Suppressor macrophage treated with lipopolysaccharide for 1 hour (primary cell): ENCODE measurements at places on chromosomes 16 and 17.
A peak's percentile ranks its signal among the peaks of the same experiment; 100 is the strongest.

- no peak for DNase-seq
Observed at GRCh38 chr16:67710607-67711006, 8.5 kb downstream of the GFOD2 start.

GRCh38 chr16:84593825-84594724, 23.8 kb downstream of the COTL1 start:
- DNase-seq = peak; percentile 50

GRCh38 chr16:68396481-68396880, 51.8 kb downstream of the SMPD3 start:
- peak; percentile 53 for DNase-seq

DNA sequence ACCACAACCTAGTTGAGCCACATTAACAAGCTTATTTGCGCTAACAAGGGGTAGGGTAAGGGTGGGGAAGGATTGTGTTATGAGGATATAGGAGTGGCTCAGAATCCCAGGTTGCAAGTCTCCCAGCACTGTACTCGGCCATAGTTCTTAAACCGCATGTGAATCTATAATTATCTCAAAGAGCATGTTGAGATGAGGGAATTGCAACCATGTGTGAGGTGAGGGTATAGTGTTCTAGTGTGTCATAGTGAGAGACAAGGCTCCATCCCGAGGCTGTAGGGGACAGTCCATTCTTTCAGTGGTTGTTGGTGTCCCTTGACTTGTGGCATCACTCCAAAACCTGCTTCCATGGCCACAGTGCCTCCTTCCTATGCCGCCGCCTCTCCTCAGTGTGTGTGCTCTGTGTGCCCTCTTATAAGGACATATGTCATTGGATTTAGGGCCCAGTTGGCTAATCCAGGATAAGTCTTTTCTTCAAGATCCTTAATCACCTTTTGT, 22.7 kb upstream of the ATP5MC1 start:
- DNase-seq = no peak

DNA sequence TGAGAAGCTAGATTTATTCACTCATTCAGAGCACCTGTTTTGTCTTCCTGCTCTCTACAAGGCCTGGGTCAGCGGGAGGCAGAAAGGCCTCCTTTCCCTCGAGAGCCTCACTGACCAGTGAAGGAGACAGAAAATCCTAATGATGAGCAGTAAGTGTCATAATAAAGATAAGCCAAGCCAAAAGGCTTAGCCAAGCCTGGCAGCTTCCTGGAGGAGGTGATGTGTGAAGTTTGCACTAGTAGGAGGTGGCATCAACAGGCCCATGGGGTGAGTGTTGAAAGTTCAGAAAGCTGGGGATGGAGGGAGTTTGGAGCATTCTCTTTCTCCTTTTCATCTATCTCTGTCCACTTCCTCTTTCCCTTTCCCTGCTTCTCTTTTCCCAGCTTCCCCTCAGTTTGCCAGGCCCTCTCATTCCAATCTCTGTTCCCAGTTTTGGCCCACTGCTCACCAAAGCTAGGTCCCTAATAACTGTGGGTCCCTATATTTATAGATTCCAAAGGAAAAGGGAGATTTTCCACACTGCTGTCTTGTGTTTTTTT, 16.5 kb upstream of the SPNS3 start:
- DNase-seq = peak; percentile 17

DNA sequence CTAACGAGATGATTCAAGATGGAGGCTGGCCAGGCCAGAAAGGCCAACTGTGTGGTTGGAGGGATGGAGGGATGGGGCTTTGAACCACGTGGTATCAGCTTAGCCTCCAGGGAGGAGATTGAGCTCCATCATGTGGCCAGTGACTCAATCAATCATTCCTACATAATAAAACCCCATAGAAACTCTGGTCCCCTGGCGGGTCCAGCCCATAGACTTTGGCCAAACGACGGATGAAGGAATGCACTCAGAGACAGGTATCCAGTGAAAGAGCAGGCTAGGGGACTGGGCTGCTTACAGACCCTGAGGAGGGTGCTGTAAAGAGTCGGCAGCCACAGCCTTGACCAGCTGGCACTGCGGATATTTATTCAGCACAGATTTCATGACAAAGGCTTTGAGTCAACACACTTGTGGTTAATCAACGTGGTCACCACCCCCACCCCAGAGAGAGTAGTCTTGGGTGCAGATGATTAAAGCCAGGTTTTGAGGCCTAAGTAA, 308.7 kb upstream of the TNRC6C start:
- no peak for DNase-seq

GRCh38 chr16:66409156-66409555, 17.9 kb upstream of the BEAN1 start:
- no peak for DNase-seq

- DNase-seq = no peak
Observed at GRCh38 chr17:32020943-32021614, 13.9 kb downstream of the LRRC37B start.

DNA sequence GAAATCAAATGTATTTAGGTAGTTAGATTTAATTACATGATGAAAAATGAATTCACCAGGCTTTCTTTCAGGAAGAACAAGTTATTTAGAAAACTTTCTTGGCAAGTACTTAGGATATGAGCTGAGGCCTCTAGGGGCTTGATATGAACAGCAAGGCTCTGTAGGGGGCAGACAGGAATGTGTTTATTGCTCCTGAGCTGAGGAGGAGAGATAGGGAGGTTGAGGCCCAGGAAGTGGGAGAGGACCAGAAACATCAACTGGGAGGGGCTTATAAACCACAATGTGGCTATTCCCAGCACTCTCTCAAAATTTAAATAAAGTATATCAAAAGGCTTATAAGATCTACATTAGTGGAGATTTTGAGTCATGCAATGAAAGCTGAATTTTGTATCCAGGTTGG, 154.0 kb upstream of the MAF start:
- DNase-seq = no peak

DNA sequence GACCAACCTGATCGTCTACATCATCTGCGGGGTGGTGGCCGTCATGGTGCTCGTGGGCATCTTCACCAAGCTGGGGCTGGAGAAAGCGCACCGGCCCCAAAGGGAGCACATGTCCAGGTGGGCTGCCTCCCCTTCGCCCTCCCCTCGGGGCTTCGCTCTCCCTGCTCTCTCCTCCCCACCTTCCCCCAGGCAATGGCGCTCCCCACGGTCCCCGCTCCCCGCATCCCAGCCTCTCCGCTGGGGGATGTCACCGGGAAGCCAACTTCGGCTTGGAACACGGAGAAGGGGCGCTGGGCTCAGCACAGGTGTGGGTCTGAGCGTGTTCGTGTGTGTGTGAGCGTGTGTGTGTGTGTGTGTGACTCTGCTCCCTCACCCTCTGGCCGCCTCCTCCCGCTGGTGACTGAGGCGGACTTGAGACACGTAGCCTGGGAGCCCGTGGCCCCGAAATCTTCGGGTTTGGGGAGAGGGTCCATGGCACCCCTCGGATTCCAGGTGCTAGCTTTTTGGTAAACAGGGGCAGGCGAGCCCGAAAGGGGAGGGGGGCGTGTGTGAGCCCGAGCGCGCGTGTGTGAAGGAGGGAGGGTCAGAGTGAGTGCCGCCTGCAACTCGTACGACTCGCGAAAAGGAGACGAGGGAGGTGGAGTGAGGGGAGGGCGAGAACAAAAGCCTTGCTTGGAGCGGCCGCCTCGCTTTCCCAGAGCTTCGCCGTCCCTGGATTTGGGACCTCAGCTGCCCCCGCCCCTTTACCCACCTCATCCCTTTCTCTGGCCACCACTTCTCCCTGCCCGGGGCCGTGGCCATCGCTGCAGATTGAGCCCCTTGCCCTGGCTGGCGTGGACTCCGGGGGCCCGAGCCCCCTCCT, 1.3 kb downstream of the SHISA9 start:
- no peak for DNase-seq

- DNase-seq = peak; percentile 89
Observed at GRCh38 chr17:8806926-8807550, 7.9 kb upstream of the MFSD6L start.

DNA sequence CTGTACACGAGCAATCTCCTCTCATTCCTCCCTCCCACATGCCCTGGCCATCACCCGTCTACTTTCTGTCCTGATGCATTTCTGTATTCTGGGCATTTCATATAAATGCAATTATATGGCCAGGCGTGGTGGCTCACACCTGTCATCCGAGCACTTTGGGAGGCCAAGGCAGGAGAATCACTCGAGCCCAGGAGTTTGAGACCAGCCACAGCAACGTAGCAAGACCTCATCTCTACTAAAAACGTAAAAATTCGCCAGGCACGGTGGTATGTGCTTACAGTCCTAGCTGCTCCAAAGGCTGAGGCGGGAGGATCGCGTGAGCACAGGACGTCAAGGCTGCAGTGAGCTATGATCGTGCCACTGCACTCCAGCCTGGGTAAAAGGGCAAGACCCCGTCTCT, 4.8 kb downstream of the MEAK7 start:
- no peak for DNase-seq

GRCh38 chr17:8345052-8345690, 5.5 kb downstream of the ODF4 start:
- DNase-seq = no peak

DNA sequence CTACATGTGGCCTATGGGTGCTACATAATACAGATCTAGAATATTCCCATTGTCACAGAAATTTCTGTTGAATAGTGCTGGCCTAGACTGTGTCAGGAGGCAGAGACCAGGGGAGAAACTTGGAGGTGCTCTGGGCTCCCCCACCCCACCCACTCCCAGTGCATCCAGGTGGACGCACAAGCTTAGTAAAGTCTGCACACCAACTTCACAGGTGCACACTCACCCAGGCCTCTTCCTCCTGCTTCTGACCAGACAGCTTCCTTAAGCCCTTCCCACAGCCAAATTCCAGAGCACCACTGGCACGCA, 7.6 kb upstream of the CNP start:
- DNase-seq = no peak

- DNase-seq = no peak
Observed at GRCh38 chr16:64910356-64910755, 211.5 kb downstream of the CDH11 start.

DNA sequence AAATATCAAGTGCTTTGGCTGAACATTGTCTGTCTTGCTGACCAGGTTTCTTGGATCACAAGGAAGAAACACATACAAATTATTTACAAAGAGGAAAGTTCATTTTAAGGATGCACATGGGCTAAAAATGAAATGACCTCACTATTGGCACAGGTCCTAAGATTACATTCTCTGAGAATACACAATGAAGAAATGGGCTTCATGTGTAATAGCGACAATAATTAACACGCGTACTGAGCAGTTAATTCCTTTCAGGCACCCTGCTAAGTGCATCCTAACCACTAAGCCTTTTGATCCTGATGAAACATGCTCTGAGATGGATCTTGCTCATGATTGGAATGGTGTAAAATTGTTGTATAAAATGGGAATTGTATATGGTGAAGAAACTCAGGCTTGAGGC, 429.0 kb downstream of the HS3ST4 start:
- no peak for DNase-seq

- DNase-seq = no peak
Observed at GRCh38 chr17:50565402-50566350, 5.2 kb downstream of the CACNA1G start.

GRCh38 chr17:39763051-39763820, 25.5 kb downstream of the GRB7 start:
- no peak for DNase-seq

DNA sequence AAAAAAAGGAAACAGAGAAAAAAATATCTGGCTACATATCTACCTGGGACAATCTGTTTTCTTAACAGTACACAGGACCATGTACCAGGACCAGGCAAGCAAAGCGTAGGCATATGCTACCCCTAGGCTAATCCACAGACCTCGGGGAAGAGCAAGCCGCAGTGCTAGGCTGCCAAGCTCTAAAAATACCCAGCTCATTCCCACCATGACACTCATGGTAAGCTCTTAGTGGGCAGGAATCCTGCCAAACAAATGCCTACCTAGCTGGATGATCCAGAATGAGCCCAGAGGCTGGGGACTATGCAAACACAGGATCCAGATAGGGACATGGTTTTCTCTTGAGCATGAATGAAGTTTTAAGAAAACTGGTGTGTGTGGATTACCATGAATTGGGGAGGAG, 95.6 kb downstream of the GRIN2A start:
- no peak for DNase-seq

- DNase-seq = peak; percentile 71
Observed at GRCh38 chr17:67421869-67422273, 44.8 kb downstream of the PITPNC1 start.
